ENCODE measurements at places on chromosomes 6 and 20. TPM values are rescaled to one million over a fixed set of nuclear protein-coding genes. Genes with fewer than 3 reads are reported as not detected.

The PRDM1 gene
- total RNA-seq, result 5.0 TPM

The SCRT2 gene
- not detected for total RNA-seq

The PI3 gene
- not detected for total RNA-seq

The AARS2 gene
- total RNA-seq, result 13.6 TPM

The HRH3 gene
- 0.16 TPM for total RNA-seq

The SDC4 gene
- 28.9 TPM for total RNA-seq

The CDSN gene
- total RNA-seq, result not detected

The DDX43 gene
- total RNA-seq, result 0.42 TPM

The C6orf58 gene
- total RNA-seq, result not detected

The CCN6 gene
- not detected for total RNA-seq

The GPLD1 gene
- 4.8 TPM for total RNA-seq

The WFDC12 gene
- total RNA-seq, result not detected

The PLN gene
- 178 TPM for total RNA-seq

The GMPR gene
- total RNA-seq, result 4.5 TPM

The IPCEF1 gene
- total RNA-seq, result 3.0 TPM

The POLR1C gene
- 29.4 TPM for total RNA-seq

The LHFPL5 gene
- total RNA-seq, result not detected

The ANKEF1 gene
- 1.7 TPM for total RNA-seq

The ZNF391 gene
- total RNA-seq, result 6.9 TPM

The C20orf144 gene
- total RNA-seq, result not detected

The NDRG3 gene
- total RNA-seq, result 26.9 TPM

The TMEM239 gene
- not detected for total RNA-seq

The SLC2A10 gene
- 36.6 TPM for total RNA-seq

The ENPP5 gene
- total RNA-seq, result 5.2 TPM

The BIRC7 gene
- not detected for total RNA-seq

The CAP2 gene
- 19.0 TPM for total RNA-seq

The C6orf132 gene
- total RNA-seq, result 2.7 TPM

The CYP24A1 gene
- total RNA-seq, result 2.6 TPM

The KCNQ2 gene
- total RNA-seq, result 2.1 TPM

The SLA2 gene
- 0.11 TPM for total RNA-seq

The KIAA1755 gene
- total RNA-seq, result 6.8 TPM
